ENCODE measurements at places on chromosomes 2 and 18.

DNA sequence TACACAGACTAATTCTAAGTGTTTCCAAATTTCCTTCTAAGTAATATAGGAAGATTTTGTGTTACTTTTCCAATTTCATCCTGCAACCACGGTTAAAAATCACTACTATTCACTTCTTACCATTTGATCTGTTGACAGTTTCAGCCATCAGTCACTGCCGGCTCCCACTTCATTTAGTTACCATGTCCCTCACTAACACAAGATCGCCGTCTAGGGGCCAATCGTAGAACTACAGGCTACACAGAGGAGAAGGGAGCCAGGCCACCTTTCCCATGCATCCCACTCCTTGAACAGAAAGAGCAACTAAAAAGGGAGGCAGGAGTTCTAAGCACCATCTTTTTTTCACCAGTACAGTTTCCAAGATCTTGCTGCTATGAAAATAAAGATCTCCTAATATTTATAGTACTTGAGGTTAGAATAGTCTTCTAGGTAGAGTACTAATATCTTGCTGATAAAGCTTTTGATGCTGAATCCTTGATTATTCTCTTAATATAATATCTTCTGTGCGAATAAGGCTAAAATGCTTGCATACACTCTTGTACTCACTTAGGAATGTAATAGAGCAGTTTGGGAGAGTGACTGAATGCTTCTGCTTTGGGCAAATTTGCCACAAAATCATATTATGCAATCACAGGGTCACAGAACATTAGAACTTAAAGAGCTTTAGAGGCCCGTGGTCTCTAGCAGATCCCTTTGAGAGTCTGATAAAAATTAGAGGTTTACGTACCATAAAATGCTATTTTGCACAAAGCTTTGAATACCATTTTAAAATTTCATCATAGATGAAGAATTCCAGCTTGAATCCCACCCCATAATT is 39.5 kb upstream of the CYP1B1 start:
- peak; percentile 78 for DNase-seq

DNA sequence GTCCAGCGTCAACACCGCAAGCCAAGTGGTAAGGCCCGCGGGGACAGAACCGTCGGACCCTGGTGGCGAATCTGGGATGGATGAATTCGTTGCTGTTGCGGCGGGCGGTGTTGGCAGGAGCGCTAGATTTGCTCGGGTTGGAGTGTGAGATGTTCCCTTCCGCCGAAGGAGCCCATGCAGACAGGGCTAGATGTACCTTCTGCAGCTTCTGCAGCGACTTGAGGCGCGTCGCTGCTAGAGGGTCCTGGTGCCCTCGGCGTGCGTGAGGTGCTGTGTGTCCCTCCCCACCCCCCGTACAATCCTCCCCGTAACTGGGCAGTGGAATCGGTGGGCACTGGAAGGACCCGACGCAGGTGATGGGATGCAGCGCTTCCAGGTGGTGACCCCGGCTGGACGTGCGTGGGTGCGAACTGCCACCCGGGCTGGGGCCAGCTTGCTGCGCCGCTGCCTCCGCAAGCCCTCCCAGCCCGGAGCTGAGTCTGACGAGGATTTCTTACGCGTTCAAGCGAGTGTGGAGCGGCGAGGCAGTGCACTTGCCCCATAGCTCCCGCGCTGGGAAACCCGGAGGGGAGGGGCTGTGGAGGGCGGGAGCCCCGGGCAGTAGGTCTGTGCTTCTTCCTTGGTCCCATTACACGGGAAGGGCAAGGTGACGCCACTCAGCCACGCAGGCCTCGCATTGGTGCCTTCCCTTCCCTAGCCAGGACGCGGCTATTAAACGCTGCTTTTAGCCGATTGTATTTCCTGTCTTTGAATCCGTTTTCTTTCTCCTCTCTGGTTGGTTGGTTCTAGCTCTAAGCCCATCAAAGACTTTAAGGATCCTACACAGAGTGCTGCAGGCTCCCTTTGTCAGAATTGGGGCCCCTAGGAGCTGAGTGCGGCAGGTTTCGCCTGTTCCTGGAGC is 34.2 kb downstream of the CHRNA1 start:
- DNase-seq = peak; percentile 37

DNA sequence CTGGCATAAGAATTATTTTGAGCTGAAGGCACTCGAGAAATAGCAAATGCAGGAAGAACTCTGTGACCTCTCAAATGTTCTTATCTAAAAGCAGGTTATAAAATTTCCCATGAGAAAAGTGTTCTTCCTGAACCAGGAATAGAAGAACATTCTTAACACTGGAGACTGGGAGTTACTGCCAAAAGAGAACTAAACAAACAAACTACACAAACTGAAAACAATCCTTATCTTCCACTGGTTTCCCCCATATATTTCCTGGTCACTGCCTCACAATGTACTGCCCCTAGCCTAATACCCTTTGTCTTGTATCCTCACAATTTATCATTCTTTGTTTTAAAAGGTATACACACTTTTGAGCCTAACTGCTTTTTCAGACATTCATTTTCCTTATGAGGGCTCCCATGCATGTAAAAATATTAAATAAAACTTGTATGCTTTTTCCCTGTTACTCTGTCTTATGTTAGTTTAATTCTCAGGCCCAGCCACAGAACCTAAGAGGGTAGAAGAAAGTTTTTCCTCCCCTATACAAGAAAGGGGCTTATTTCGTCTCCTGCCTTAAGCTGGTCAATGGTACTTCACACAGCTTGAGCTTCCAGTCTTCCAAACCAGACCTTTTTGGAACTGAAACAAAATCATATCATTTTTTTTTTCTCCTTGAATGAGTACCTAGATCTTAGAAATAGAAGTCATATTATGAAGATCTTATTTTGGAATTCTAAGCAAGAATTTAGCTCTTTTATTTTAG is 110.6 kb downstream of the MSTN start:
- no peak for DNase-seq

GRCh38 chr2:23091900-23092299 is 293.1 kb upstream of the KLHL29 start:
- DNase-seq = no peak

- no peak for DNase-seq
Observed at GRCh38 chr2:138853761-138854160, 73.6 kb upstream of the NXPH2 start.

DNA sequence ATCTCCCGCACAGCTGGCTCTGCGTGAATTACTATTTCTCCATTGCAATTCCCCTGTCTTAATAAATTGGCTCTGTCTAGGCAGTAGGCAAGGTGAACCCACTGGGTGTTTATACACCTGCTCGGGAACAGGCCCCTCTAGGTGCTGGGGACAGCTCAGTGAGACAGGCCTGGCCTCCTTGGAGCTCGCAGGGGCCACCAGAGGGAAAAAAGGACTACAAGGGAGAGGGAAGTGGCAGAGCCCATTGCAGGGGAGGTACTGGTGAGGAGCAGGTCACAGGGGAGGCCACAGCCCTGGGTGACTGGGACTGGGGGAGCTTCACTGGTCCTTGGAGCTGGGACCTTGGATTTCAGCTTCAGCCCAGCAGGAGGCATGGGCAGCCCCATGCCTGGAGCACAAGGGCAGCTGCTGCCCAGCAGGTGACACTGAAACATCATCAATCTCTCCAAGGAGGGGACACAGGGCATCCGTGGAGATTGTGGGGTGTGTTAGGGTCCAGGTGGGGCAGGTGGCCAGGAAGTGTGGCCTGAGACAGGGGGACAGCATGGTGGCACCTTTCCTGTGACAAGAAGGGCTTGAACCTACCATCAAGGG is 31.2 kb downstream of the NGEF start:
- DNase-seq = no peak

GRCh38 chr2:128601298-128602037 is 282.8 kb upstream of the HS6ST1 start:
- DNase-seq = no peak

- no peak for DNase-seq
Observed at GRCh38 chr18:63197246-63197869, 122.2 kb downstream of the BCL2 start.

All from stimulated activated CD4-positive, alpha-beta T cell treated with anti-CD3 and anti-CD28 coated beads, Interleukin-2, amount 100 ng/mL, for 48 hours (primary cell).